ENCODE measurements at places on chromosomes 16 and 17.

- DNase-seq = no peak
These were observed 496.9 kb upstream of the C16orf82 start for GRCh38 chr16:26569793-26570192.

- no peak for DNase-seq
These were observed 435.5 kb downstream of the KCNJ2 start for GRCh38 chr17:70604854-70605253.

DNA sequence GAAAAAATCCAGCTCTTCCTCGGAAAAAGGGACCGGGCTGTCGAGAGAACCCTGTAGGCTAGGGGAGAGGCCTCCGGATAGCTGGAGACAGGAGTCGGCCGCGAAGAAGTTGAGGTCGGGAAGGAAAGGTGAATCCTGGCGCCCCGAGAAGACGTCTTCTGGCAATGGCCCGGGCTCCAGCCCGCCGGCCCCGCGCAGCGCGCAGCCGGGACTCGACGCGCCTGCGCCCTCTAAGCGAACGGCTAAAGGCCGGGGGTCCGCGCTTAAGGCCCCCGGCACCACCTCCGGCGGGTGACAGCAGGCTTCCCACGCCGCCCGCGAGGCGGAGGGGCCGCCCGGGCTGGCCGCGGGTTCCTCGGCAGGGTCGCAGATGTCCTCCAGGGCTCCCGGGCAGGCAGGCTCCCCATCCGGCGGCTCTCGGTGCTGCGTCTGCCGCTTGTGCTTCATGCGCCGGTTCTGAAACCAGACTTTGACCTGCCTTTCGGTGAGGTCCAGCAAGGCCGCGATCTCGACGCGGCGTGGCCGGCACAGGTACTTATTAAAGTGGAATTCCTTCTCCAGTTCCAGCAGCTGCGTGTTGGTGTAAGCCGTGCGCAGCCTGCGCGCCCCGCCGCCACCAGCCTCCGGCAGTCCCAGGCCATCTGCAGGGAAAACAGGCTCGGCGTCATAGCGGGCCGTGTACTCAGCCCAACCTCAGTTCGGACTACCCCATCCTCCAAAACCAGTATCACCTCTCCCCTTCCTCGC, 1.6 kb downstream of the HOXB2 start:
- no peak for DNase-seq

DNA sequence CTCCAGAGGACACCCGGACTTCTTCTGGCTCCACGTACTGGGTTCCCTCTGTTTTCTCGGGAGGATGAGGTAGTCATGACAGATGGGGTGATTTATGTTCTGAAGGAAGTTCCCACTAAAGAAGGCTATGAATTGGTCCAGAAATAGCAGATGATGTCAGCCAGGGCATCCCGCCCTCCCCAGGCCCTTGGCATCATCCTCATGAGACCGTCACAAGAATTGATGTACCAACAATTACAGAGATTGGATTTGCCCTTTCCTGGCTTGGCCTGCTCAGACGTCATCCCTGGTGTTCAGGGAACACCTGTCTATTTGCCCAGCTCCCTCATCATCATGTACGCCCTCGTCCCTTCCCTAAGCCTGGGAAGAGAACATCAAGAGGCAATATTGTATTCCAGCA, 102.8 kb upstream of the CCL1 start:
- DNase-seq = no peak

Measured in MV-4-11 (cell line).